ENCODE measurements at places on chromosomes 11 and 22.

DNA sequence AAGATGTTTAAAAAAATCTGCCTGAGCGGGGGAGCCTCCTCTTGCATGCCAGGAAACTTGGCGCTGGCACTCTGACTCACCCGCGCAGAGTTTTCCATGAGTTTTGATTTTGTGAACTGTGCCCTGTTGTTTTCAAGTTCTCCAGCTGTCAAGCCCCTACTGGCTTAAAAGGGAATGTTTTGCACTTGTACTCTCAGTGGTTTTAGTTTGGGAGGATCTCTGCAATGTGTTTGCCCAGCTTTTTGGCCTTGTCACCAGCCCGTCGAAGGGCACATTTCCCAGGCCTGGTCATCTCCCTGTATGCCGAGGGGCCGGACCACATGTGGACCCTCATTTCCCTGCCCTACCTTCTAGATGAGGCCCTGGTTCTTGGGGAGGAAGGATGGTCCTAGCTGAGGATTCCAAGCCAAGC, 12.2 kb downstream of the MRGPRF start:
- peak; percentile 29 for DNase-seq

GRCh38 chr11:93498161-93498560, 45.0 kb downstream of the SMCO4 start:
- no peak for DNase-seq

DNA sequence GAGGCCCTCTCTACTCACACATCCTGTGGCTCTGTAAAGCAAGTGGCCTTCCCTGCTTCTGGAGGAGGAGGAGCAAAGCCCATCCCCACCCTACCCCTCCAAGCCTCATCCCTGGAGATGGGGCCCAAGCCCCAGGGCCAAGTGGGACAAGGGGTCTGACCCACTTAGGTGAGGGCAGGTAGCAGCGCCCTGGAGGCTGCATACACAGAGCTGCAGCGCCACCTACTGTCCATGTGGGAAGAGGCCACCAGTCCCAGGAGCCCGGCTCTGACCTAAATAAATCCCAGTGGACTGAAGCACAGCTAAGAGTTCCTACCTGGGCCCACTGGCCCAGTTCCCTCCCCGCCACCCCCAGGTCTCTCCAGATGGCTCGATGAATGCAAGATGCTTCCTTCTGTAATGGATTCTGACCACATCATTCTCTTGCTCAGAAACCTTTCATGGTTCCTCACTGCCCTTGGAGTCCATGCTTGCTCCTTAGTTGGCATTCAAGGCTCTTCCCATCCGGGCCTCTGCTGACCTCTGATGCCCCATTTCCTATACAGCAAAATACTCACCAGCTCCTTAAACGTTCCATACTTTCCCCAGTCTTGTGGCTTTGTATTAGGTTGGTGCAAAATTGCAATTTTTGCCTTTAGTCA, 62.1 kb downstream of the THAP12 start:
- peak; percentile 26 for DNase-seq

DNA sequence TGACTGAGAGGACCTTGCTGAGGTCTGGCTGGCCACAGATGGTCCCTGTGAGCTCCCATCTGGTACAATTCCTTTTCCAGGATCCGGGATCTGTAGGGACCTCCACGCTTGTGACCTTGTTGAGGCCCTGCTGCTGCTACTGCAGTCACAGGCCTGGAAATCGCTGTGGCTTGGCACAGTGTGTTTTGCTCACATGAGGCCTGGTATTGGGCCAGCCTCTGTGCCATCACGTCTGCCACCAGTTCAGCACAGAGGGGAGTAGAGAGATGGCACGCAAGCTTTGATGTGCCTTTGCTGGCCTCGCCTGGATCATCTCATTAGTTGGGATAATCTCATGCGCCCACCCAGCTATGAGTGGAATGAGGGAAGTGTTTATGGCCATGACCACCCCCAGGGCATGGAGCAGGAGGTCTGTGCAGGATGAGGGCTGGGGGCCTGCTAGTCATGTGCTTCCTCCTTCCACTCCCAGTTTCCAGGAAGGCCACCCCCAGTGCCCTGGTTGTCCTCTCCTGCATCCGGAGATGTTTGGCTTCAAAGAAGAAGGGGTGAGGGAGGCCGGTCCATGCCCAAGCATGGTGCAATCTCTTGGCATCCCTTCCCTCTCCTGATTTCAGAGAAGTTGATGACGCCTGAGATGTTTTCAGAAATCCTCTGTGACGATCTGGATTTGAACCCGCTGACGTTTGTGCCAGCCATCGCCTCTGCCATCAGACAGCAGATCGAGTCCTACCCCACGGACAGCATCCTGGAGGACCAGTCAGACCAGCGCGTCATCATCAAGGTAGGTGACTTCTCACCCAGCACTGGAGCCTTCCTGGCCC, 22.4 kb downstream of the DERL3 start:
- peak; percentile 86 for DNase-seq

DNA sequence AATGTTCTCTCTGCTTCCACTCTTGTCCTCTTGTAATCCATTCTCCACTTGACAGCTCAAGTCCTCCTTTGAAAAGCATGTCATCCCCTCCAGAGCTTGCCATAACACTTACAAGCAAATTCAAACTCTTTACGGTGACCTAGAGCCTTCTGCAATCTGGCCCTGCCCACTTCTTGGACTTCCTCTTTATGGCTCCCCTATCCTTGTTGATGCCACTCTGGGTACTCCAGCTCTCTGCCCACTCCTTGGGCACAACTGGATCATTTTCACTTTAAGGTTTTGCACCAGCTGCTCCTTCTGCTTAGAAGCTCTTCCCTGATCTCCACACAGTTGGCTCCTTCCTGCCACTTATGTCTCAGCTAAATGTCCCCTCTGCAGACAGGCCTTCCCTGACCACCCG, 217.9 kb downstream of the DSCAML1 start:
- DNase-seq: no peak

DNA sequence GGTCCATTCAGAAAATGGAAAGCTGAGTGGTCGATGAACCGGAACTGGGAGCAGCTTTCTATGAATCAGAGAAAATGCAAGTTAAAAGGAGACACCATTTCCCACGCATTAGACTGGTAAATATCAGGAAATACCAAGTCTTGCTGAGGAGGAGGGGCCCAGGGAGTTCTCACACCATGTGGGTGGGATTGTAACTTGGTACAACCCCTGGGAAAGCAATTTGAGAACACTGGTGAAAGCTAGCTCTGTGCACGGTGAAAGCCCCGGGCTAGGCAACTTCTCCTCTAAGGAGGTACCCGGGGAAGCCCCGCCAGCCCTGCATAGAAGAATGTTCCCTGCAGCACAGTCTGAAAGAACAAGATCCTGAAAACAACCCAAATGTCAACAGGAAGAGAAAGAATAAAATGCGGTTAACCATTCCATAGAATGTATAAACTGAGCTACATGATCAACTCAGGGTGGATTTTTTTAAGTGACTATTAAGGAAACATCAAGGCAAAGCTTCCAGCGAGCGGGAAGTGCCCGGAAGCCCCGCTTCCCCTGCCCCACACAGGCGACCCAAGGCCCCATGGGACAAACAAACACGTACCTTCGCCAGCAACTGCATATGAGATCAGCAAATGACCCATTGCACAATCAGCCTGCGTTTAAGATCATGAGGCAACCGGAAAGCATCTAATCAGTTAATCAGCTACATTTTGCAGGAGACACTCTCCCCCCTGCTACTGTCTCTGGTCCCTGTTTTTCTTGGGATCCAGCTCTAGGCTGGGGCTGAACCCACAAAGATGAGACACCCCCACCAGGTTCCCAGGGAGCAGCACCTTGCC, 11.3 kb downstream of the SHANK2 start:
- no peak for DNase-seq

DNA sequence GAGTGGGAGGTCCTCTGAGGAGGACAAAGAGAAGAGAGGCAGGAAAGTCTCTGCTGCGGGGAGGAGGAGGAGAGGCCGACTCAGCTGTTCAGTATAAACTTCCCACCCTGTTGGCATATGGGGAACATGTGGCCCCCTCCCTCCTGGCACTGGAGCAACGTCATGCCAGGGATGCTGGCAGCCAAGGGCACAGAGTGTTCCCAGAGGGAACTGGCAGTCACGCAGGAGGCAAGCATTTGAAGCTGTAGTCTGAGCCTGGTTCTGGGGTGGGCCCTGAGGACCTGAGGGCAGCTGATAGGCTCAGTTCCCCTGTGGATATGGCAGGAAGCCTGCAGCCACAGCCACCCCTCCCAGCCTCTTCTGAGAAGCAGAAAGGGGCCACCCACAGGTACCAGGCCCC, 67.1 kb upstream of the TSPAN18 start:
- peak; percentile 79 for DNase-seq

DNA sequence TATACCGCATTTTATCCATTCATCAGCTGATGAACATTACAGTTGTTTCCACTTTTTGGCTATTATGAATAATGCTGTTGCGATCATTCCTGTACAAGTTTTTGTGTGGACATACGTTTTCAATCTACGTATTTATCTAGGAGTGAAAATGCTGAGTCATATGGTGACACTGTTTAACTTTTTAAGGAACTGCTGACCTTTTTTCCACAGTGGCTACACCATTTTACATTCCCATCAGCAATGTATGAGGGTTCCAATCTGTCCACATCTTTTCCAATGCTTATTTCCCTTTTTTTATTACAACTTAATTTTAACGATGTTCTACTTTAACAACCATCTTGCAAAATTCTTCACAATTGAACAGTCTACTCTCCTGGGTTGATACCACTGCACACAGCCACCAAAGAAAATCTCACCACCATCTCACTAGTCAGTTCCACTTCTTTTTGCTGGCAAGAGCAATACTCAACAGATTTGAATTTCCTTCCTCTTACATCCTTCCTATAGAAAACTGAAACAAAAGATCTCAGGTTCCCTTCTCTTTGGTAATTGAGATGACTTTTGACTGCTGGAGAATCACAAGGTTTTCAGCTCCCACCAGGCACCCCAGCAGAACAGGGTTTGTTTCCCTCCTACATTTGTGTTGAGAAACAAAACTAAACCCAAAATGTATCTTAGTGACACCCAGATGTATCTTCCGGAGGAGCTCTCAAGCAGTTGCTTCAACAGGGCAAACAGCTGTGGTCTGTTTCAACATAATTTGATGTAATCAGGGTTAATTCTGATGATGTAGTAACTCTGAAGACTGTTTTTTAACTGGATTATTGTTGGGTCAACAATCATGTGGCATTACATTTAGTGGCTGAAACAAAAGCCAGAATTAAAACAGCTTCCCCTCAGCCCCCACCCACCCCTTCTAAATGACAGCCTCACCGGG, 7.0 kb upstream of the GAB2 start:
- DNase-seq: no peak

- DNase-seq: no peak
Measured at GRCh38 chr11:41970681-41971080, 511.2 kb upstream of the LRRC4C start.

GRCh38 chr22:44634426-44635321, 67.3 kb upstream of the PRR5 start:
- no peak for DNase-seq

- DNase-seq: peak; percentile 69
Measured at GRCh38 chr22:26367402-26368245, 61.4 kb upstream of the ASPHD2 start.

- no peak for DNase-seq
Measured at GRCh38 chr11:16987205-16987568, 27.0 kb downstream of the PLEKHA7 start.

GRCh38 chr11:116579857-116580727, 192.7 kb downstream of the BUD13 start:
- DNase-seq: no peak

DNA sequence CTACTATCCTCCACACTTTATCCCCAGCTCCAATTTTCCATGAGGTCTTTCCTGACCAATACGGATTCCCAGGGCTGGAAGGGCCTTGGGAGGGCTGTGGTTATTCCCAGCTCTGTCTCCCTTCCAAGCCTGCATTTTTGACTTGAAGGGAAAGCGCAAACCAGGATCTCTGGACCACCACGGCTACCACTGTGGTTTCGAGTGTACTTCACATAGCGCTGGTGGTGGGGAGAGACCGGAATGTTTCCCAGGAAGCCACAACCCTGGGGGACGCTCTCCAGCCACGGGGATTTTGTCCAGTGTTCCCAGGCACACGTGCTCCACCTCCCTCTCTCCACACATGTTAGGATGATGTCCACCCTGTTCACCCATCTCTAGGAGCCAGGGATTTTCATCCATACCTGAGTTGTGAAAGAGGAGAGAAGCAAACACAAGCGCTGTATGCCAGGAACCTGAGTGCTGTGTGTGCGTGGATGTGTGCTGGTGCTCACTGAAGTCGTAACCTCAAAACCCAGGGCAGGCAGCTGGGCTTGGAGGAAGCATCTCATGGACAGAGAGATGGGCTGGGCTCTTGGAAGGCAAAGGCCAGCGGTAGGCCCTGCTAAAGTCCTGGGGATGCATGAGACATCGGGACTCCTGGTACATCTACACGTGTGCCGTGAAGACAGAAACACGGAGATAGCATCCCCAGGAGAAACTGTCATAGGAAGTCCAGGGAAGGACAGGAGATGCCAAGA, 1.3 kb upstream of the NPTXR start:
- no peak for DNase-seq

GRCh38 chr11:118051136-118051610, 25.7 kb upstream of the TMPRSS4 start:
- DNase-seq: no peak

- peak; percentile 33 for DNase-seq
Measured at GRCh38 chr11:61507962-61508861, at the start of gene LRRC10B. LRRC10B (plus strand) TSS chr11:61508749; CDS start chr11:61508999, 250 bp downstream.

GRCh38 chr11:65557280-65558001, 718 bp downstream of the LTBP3 start:
- DNase-seq: no peak

GRCh38 chr22:39028281-39028680, 7.4 kb downstream of the APOBEC3D start:
- no peak for DNase-seq

GRCh38 chr11:96464700-96465307, 75.0 kb downstream of the JRKL start:
- DNase-seq: peak; percentile 88

DNA sequence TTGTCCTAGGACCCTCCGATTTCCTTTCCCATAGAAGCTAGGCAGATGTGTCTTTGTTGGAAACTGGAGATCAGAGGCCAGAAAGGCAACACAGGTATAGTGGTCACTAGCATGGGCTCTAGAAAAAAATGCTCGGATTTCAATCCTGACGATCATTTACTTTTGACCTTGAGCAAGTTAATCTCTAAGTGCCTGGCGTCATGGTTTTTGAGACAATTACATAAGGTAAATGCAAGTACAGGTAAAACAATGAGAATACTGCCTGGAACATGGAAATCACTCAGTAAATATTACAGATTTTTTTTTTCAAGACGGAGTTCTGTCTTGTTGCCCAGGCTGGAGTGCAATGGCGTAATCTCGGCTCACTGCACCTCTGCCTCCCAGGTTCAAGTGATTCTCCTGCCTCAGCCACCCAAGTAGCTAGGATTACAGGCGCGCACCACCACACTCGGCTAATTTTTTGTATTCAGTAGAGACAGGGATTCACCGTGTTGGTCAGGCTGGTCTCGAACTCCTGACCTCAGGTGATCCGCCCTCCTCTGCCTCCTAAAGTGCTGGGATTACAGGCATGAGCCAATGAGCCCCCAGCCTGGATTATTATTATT, 1.1 kb upstream of the DENND5A start:
- no peak for DNase-seq

- no peak for DNase-seq
Measured at GRCh38 chr11:75490221-75491181, 35.2 kb downstream of the GDPD5 start.

- DNase-seq: no peak
Measured at GRCh38 chr11:19458231-19458630, 217.5 kb upstream of the E2F8 start.
